NCI-H82 (cell line): ENCODE measurements at places on chromosomes 2 and 18.

DNA sequence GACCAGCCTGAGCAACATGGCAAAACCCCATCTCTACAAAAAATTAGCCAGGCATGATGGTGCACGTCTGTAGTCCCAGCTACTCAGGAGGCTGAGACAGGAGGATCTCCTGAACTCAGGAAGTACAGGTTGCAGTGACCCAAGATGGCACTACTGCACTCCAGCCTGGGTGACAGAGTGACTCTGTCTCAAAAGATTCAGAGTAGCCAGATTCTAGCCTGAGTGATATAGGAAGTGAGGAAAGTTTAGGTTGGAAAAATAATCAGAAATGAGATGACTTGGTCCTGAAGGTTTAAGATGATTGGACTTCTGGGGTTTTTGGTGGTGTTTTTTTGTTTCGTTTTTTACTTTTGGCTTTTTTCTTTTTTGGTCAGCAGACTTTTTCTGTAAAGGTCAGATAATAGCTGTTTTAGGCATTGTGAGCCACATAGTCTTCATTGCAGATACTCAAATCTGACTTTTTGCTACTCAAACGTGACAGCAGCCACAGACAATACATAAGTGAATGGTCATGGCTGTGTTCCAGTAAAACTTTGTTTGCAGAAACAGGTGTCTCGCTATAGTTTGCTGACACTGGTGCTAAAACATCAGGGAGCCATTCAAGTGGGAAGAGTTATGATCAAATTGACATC lies 104.1 kb upstream of the UBXN4 start:
- no peak for DNase-seq

GRCh38 chr2:32678825-32679224 lies 51.0 kb downstream of the TTC27 start:
- no peak for DNase-seq

- DNase-seq, result peak; percentile 65
Measured at GRCh38 chr2:39516347-39517101, 79.4 kb upstream of the MAP4K3 start.

DNA sequence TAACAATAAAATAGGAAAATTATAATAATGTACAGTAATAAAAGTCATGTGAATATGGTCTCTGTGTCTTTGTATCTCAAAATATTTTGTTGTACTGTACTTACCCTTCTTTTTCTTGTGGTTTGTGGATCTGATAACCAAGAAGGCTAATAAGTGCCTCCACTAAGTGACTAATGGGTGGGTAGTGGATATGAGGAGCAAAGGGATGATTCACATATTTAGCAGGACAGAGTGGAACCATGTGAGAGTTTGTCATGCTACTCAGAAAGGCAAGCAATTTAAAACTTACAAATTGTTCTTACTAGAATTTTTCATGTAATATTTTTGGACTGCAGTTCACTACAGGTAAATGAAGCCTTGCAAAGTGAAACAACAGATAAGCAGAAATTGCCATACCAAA lies 1241.2 kb upstream of the CDH2 start:
- DNase-seq, result no peak
